ENCODE measurements at places on chromosomes 5 and 9.

DNA sequence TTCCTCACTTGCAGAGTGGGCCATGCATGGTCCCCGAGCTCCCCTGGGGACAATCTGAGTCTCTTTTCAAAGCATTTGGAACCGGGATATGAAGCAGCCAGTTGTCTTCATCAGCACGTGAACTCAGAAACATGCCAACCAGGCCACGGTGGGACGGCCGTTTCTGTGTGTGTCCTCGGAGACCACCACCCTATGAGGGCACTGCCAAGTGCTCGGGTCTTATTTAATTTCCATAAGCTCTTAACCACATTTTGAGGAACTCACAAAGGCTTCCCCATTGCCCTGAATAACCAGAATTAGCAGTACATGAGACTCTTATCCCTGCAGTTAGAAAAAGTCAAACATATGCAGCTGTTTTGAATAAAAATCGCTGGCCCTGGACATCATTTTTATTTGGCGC is 60.1 kb downstream of the OTULIN start:
- no peak for DNase-seq

- no peak for DNase-seq
These were observed 176.1 kb downstream of the TRPM3 start for GRCh38 chr9:70945301-70945700.

DNA sequence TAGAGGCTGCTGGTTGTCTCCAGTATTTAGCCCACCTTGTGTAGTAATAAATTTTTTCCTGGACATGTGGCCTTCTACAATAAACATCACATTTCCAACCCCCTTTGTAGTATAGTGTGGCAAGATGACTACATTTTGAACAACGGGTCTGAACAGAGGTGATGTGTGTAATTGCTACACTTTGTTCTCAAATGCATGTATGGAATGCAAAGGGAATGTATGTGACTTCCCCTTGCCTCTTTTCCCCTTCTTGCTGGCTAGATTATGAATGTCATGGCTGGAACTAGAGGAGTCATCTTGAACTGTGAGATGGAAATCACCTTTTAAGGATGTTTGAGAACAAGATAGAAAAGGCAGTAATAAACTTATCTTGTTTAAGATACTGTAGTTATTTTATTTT is 54.5 kb downstream of the PRR16 start:
- DNase-seq: no peak

GRCh38 chr5:28862137-28862859 is 1823.9 kb upstream of the CDH9 start:
- no peak for DNase-seq

DNA sequence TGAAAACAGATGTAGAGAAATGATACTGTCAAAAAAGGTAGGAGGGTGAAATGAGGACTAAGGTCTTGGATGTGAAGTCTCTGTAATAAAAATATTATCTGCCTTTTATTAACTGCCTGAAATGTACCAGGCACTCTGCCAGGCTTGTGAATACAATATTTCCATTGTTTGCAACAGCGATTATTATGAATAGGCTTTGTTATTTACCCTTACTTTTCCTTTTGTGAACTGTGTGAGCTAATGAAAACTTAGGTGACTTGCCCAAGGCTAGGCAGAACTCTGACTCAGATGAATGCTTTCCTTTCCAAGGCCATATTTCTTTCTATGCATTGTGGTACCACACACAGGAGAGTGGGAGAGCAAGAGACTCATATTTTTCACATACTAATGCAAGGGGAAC is 204.1 kb downstream of the CDH12 start:
- no peak for DNase-seq

DNA sequence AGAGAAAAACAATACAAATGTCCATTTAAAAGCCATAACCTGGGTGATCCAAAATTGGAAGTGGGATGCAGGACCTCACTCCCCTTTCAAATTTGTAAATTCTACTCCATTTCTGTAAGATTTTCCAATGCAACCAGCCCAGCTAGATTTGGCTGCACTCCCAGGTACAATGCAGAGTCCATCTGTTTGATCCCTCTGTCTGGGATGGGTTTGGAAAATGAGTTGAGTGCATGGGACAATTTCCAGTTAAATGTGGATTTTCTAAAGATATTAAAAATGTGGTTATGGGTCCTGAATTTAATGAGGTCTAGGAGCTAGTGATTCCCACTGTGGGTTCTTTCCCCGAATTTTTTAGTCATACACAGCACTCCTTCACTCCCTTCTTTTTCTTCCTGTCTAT is 104.0 kb upstream of the ATP10B start:
- DNase-seq: no peak

GRCh38 chr5:149261246-149261645 is 10.4 kb upstream of the AFAP1L1 start:
- no peak for DNase-seq

- DNase-seq: no peak
These were observed 30.6 kb downstream of the NKD2 start for GRCh38 chr5:1039210-1039548.

GRCh38 chr5:138033386-138033808 is 518 bp upstream of the FAM13B start:
- DNase-seq: no peak

DNA sequence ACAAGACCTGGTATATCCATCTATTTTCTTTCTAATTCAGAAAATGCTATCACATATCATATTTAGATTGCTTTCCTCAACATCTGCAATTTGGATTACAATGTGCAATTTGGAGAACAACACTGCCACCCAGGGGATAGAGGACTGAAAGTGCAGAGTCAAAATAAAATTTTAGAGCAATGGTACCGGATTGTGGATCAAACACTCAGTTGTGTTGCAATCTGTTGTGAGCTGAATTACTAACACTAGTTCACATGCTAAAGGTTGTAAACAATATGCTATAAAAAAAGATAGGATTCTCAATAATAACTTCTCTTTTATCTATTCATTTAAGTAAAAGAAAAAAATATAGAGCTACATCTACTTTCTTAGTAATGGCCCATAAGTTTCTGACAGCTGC is 11.9 kb upstream of the SRFBP1 start:
- no peak for DNase-seq

GRCh38 chr5:135214897-135215616 is 181.0 kb upstream of the PITX1 start:
- no peak for DNase-seq

GRCh38 chr9:36878986-36879982 is 154.8 kb downstream of the PAX5 start:
- no peak for DNase-seq

DNA sequence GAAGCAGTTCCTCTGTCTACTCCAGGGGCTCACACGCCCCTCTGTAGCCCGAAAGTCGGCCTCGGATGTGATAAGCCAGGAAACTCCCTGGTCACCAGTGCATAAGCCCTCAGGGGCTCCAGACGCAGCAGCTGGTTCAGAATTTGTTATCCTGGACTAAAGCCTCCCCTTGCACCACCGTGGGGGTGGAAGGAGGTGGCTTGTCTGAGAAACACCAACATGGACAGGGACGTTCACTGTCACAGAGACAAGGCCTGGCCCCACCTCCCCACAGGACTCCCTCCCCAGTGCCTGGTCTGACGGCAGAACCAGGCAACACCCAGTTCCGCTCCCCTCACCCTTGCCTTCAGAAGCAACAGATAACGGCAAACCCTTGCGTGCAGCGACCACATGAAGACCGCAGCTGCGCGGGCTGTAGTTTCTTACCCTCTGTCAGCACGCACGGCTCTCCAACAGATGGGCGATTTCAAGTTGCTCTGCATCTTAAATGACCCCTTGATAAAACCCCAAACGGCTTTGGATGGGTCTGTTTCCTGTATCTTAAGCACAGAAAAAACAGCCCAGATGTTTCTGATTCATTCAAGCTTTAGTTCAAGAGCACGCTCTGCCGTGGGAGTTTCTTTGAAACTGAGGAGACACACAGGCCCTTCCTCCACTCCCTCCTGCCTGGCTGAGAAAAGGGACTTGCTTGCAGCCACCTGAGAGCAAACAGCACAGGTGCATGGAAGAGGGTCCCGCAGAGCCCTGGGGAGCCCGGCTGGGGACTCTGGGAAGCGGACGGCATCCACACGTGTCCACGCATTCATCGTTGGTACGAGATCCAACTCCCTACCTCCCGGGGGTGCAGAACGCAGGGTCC is 44.7 kb upstream of the NKD2 start:
- peak; percentile 61 for DNase-seq

- no peak for DNase-seq
These were observed 38.3 kb downstream of the GHR start for GRCh38 chr5:42461507-42461906.

GRCh38 chr9:12722131-12722530 is 28.9 kb downstream of the TYRP1 start:
- DNase-seq: no peak

DNA sequence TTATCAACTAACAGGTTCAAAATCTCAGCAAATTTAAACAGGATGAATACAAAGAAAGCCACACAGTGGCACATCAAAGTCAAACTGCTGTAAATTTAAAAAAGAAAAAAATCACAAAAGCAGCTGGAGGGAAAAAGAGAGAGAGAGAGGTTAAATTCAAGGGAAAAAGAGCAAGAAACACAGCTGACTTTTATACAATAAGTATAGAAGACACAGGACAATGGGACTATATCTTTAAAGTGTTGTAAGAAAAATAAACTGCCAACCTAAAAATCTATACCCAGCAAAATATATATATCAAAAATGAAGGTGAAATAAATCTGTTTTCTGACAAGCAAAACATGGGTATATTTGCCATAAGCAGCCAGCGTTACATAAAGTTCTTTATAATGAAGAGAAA is 261.5 kb downstream of the TLE1 start:
- DNase-seq: no peak

GRCh38 chr9:35395076-35395705 is 94.7 kb upstream of the RUSC2 start:
- DNase-seq: no peak

DNA sequence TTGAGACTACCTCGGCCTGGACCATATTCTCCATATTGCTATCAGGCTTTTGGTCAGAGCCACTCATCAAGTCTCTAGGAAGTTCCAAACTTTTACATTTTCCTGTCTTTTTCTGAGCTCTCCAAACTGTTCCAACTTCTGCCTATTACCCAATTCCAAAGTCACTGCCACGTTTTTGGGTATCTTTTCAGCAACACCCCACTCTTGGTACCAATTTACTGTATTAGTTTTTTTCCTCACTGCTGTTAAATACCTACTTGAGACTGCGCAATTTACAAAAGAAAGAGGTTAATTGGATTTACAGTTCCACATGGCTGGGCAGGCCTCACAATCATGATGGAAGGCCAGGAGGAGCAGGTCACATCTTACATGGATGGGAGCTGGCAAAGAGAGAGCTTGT is 507.8 kb upstream of the ZNF608 start:
- DNase-seq: no peak

GRCh38 chr5:101995585-101995984 is 300.5 kb downstream of the SLCO4C1 start:
- DNase-seq: no peak

DNA sequence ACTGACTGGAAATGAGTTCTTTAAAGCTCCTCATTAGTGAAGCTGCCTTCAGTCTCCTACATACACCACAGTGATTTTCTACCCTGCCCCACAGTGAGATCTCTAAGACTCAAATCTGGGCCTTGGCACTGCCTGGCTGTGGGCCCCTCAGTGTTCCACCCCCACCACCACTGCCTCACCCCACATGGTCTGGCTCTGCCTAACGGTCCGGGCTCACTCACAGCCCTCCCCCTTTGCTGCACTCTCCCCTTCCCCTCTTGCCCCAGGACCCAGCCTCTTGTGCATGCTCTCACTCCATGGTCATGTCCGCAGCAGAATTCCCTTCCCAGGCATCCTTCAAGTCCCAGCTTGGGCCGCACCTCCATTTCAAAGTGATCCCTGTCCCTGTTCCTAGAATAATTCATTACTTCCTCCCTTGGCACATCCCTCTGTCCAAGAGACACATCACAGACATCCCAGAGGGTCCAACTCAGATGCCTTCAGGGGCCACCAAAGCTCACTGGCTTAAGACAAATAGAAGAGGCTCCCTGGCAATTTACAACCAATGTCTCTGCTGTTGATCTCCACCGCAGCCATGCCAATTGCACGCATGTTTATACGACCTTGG is 56.7 kb downstream of the HRH2 start:
- no peak for DNase-seq

- DNase-seq: no peak
These were observed 252.7 kb downstream of the AP3B1 start for GRCh38 chr5:78041805-78042204.

- DNase-seq: no peak
These were observed 171.5 kb downstream of the NXNL2 start for GRCh38 chr9:88706193-88707113.

DNA sequence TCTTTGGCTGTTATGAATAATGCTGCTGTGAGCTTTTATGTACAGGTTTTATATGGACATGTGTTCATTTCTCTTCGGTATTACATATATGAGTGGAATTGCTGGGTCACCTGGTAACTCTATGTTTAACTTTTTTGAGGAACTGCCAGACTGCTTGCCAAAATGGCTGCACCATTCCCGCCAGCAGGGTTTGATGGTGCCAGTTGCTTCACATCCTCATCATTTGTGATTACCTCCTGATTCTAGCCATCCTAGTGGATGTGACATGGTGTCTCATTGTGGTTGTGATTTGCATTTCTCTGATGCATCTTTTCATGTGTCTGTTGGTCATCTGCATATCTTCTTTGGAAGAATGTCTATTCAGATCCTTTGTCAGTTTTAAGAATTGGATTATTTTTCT is 10.7 kb downstream of the NANS start:
- no peak for DNase-seq

GRCh38 chr9:114733816-114734215 is 51.8 kb upstream of the TEX48 start:
- no peak for DNase-seq

DNA sequence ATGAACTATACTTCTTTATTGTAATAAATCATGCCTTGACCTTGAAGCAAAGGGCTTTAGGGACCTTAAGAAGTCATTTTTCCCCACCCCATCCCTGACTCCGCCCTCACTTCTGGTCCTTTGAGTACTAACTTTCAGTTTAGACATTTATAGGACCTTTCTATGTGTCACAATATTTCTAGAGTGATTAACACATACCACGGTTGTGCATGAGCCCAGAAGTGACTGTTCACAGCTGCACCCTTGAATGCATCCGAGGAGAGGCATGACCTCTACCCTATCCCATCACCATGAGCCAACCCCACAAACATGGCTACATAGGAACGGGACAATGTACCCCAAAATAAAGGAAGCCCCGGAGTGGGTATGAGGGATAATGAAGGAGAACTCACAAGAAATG is 160.3 kb downstream of the HSD17B3 start:
- no peak for DNase-seq

- no peak for DNase-seq
These were observed 134.7 kb upstream of the SV2C start for GRCh38 chr5:75948438-75948837.

- no peak for DNase-seq
These were observed 159.9 kb downstream of the TSSK1B start for GRCh38 chr5:113274836-113275414.

DNA sequence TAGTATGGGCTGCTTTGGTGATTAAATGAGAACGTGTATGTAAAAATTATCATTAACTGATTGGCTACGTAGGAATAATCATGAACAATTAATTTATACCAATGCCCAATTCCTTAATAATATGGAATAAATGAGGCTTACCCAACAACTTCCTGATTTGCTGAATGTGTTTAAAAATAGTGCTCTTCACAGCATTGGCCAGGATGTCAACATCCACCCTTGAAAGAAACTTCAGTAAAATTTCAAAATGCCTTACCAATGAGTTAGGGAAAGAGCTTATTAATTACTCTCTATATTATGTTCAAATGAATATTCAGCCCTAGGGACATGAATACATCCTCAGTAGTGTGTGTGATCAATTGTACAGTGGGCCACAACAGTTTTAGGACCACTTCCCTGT is 401.4 kb downstream of the PSAT1 start:
- DNase-seq: no peak
